ENCODE measurements at places on chromosomes 13 and 19. TPM values are rescaled to one million over a fixed set of nuclear protein-coding genes. Genes with fewer than 3 reads are reported as not detected.

DNA sequence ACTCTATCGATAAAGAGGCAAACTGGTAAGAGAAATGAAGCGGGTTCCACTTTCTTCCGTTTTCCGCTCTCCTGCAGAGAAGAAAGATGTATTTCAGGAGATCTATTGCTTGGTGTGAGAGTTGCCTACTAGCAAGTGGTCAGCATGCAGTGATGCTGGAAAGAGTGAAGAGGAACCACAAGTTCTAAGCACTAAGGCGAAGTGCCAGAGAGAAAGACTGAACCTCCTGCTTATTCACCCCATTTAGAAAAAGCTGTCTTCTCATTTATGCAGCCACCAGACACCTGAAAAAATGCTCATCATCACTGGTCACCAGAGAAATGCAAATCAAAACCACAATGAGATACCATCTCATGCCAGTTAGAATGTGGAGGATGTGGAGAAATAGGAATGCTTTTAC, 78.7 kb upstream of the GPC6 start:
- no peaks in the 10 kb centered on the region for H3K4me1 ChIP-seq
- H3K27ac ChIP-seq = no peak overlapping the region
- no peaks in the 10 kb centered on the region for H3K27me3 ChIP-seq
- no peak for DNase-seq
- no peaks in the 10 kb centered on the region for H3K36me3 ChIP-seq

The WTIP gene
- total RNA-seq = 30.6 TPM

- peaks cover 7% of the 10 kb centered on the region for H3K36me3 ChIP-seq
- peaks cover 6% of the 10 kb centered on the region for H3K27me3 ChIP-seq
These were observed 611.1 kb downstream of the UQCRFS1 start for GRCh38 chr19:28601723-28602440.

The ZNF154 gene
- total RNA-seq = 0.20 TPM

The FCER2 gene
- total RNA-seq = not detected

Measured in HFFc6 (cell line).